Inflammatory macrophage (primary cell): ENCODE measurements at places on chromosomes 16 and 17.

- peak; percentile 71 for DNase-seq
Measured at GRCh38 chr16:81723098-81723723, 55.9 kb upstream of the PLCG2 start.

GRCh38 chr17:62592341-62593099 lies 35.0 kb upstream of the MRC2 start:
- DNase-seq, result no peak

GRCh38 chr17:50344731-50345365 lies 1.1 kb upstream of the XYLT2 start:
- peak; percentile 21 for DNase-seq

DNA sequence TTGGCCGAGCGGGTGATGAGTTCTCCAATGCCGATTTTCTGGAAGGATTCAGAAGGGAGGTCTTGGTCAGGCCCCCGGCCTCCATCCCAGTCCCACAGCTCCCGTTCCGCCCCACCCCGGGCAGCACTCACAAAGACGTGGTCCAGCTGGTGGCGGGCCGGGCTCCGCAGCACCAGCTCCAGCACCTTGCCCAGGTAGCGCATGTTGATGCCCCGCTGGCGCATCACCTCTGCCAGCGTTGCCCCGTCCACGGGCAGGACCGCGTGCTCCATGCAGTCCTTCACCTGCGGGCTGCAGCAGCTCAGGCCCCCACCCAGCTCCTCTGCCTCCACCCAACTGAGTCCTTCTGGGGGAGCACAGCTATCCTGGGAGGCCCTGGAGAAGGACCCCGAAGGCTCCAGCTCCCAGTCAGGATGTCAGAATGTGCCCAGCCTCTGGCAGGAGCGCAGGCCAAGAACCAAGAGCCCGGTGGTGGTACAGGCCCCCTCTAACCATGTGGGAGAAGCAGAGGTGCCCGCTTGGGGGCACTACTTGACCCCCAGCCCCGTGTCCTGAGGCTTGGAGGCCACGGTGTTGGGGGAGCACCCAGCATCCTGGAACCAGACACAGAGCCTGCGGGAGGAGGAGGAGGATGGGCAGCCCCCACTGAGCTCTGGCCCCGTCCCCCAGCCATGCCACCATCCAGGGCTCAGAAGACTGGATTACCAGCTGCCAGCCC lies 16.2 kb downstream of the CLUH start:
- DNase-seq, result no peak

DNA sequence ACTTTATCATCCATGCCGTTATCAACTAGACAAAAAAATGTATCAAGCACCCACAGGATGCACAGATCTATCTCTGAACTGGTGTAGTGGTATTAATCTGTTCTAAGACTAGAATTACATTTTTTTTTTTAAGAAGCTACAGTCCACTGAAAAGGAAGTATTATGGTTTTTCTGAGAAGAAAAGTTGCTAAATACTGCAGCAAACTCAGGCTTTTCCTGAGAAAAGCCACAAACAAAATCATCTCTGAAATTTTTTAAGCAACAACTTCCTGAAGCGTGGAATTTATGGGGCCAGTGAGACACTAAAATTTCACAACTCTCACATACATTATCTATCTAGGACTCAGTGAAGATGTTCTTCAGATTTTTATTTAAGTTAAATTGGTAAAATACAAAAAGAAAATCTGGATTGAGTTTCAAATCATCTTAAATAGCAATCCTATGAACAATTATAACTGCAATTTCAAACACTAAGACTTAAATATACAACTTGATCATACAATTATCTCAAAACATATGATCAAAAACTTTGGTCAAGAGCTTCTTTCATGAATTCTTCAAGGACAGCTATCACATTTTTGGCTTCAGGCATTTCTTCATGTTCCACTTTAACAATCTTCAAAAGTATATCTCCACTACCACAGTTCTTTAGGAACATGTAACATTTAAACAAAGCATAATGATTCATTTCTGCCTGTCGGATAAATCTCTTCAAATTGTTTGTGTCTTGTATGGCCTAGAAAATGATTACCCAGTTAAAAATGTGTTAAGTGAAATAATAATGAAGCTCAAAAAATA lies 10.5 kb downstream of the C17orf75 start:
- DNase-seq, result peak; percentile 95

DNA sequence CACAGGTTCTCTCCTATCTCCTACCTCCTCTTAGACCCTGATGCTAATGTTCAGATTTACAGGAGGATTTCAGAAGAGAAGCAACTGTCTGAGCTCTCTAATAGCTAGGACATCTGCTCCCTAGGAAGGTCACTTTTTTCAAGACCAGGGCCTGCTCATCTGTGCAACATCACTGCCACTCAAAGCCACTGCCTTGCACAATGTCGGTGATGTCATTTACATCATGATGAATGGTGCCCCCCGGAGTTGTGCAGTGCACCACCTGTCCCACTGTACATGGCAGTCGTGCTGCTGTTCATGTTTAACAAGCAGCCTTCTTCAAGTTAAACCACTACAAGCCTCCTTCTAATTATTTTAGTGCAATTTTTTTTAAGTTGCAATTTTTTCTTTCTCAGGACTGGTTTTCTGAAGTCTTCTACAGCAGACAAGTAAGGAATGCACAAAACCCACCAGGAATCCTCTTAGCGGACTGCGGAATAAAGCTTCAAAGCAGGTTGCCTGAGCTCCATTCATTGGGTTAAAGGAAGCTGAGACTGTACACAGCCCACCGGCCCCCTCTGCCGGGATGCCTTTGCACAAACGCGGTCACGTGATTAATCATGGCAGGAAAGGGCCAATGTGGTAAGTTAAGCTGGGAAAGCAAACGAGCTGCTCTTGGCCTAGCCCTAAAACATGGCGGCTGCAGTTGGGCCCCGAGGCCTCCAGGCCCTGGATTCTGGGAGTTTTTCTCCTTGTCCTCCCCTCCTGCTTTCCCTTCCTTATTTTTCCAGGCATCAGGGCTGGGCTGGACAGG lies 74.1 kb downstream of the MYH11 start:
- DNase-seq, result no peak

- DNase-seq, result peak; percentile 56
Measured at GRCh38 chr17:39069114-39069756, 82.2 kb downstream of the PLXDC1 start.

DNA sequence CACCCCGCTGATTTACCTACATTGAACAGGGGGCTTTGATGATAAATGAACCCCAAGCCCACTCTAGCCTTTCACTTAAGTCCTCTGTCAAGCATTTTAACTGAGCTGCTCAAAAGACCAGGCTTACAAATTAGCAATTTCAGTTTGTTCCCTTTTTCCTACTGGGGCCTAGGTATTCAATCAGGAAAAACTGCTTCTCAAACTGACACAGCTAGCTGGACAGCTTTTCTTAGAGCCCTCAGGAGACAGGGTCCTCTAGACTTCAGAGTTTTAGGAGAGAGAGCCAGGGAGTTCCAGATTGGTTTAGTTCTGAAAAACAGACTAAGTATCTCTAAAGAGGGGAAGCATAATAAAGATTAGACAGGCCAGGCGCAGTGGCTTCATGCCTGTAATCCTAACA lies 6.2 kb upstream of the HEXIM2 start:
- DNase-seq, result no peak
